Stimulated activated CD4-positive, alpha-beta T cell treated with anti-CD3 and anti-CD28 coated beads, Interleukin-15, amount 100 ng/mL, for 48 hours (primary cell): ENCODE measurements at places on chromosomes 1 and 21.

DNA sequence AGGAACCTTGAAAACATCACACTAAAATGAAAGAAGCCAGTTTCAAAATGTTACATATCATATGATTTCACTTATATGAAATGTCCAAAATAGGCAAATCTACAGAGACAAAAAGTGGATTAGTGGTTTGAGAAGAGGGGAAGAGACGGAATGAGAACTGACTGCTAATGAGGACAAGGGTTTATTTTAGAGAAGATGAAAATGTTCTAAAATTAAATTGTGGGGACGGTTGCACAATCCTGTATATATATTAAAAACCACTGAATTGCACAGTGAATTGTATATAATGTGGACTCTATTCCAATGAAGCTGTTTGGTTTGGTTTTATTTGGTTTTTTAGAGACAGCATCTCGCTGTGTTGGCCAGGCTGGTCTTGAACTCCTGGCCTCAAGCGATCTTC is 35.6 kb downstream of the PRPF38A start:
- no peak for DNase-seq

GRCh38 chr1:160169553-160170399 is 18.4 kb downstream of the ATP1A4 start:
- DNase-seq: peak; percentile 23

- no peak for DNase-seq
Observed at GRCh38 chr1:7110321-7110720, 325.1 kb downstream of the CAMTA1 start.

DNA sequence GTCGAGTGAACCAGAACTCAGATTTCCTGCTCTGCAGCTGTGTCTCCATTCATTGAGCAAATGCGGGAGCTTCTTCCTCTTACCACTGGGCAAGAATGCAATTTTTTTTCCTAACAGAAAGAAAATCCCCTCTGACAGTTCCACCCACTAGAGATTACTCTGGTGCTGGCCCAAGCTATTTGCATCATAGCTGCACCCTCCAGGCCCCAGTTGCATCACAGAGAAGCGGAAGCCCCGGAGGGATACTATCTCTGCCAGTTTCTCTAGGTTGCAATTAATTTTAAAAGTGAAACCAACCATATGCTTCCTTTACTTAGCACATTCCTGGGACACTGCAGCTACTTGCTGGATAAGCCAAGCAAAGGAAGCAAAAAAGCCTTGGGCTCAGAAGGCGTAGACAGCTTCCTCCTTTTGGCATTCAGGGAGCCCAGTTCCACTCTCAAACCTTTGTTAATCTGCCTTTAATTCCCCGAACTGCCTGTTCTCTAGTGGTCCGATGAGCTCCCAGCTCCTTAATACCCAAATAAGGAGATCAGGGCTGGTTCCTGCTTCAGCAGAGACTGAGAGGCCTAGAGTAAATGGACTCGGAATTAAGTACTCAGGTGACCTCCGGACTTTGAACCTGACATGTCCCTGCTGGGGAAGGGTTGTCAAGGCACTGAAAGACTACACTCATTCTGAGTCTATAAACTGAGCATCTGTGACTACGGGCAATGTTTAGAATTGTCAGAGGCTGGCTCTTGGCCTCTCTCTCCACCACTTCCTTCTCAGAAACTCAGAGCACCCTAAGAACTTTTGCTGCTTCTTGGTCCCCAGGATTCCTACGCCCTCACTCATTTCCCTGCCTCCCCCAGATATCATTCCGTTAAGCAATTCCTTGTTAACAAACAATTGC is 72.5 kb upstream of the TNFSF18 start:
- no peak for DNase-seq

GRCh38 chr21:32800056-32800455 is 28.5 kb upstream of the PAXBP1 start:
- DNase-seq: no peak

DNA sequence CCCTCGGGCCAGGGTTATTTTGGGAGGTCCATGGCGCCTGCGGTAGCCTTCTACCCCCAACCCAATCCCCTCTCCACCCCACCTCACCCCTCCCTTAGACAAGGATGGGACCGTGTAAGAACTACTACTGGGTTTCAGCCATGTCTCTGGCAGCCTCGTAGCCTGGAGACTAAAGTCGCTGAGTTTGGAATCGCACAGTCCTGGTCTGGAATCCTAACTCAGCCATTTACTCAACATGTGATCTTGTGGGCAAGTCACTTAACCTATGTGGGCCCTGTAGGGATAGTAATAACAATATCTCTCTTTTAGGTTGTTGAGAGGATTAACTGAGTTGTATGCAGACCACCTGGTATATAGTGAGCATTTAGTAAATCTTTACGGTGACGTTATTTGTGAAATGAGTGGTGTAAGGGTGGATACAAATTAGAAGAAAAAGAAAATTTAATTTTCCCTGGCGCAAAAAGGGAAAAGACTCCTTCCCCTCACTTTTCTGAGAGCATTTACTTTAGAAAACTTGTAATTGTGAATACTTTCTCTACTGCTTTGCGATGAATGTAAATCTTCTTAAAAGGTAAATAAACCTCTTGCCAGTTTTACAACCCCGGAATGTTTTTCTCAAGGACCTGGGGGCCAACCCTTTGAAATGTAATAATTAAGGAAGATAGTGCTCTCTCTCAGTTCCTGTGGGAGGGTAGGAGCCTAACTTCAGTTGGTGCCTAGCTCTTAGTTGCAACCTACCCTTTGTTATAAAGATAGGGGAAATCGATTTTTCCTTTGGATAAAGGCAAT is 615 bp upstream of the MRPS15 start:
- DNase-seq: no peak

DNA sequence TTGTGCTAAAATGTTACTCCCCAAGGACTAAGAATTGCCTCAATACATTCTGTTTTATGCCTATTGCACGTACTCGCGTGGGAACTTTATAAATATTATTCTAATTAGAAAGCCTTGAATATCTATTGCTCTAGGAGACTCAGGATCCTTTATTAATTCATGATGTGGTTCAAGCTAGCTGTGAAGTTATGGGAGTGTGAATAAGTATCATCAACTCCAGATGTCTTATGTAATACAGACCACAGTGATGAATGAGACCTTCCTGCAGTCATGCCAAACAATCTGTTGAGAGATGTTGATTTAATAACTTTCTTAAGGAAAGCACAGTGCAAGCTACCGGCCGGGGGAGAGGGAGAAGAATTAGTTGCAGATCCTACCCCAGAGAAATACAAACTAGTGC is 519.2 kb upstream of the ZP4 start:
- DNase-seq: no peak

DNA sequence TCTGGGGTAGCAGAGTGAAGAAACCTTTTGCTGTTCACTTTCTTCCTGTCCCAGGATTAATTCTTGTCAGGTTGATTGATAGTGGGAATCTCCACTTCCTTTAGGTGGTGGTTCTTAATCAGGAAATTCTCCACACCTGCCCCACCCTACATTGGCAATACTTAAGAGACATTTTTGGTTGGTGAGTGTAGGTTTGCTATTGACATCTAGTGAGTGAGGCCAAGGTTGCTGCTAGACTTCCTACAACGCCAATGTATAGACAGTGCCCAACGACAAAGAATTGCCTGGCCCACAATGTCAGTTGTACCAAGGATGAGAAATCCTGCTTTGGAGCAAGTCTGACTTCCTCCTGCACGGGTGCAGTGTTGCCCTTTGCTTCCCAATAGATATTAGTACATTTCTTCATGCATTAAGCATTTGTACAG is 38.5 kb downstream of the MAP3K7CL start:
- DNase-seq: no peak

GRCh38 chr1:157369808-157370521 is 182.3 kb downstream of the FCRL5 start:
- DNase-seq: no peak

- DNase-seq: no peak
Observed at GRCh38 chr1:216919060-216919970, 196.1 kb upstream of the ESRRG start.

DNA sequence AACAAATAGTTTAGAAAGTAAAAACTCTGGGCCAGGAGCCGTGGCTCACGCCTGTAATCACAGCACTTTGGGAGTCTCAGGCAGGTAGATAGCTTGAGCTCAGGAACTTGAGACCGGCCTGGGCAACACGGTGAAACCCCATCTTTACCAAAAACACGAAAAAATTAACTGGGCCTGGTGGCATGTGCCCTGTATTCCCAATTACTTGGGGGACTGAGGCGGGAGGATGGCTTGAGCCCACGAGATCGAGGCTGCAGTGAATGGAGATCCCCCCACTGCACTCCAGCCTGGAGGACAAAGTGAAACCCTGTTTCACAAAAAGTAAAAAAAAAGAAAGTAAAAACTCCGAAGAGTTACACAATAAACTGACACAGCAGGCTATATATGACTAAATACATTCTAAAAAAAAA is 10.6 kb downstream of the CEP170 start:
- no peak for DNase-seq

DNA sequence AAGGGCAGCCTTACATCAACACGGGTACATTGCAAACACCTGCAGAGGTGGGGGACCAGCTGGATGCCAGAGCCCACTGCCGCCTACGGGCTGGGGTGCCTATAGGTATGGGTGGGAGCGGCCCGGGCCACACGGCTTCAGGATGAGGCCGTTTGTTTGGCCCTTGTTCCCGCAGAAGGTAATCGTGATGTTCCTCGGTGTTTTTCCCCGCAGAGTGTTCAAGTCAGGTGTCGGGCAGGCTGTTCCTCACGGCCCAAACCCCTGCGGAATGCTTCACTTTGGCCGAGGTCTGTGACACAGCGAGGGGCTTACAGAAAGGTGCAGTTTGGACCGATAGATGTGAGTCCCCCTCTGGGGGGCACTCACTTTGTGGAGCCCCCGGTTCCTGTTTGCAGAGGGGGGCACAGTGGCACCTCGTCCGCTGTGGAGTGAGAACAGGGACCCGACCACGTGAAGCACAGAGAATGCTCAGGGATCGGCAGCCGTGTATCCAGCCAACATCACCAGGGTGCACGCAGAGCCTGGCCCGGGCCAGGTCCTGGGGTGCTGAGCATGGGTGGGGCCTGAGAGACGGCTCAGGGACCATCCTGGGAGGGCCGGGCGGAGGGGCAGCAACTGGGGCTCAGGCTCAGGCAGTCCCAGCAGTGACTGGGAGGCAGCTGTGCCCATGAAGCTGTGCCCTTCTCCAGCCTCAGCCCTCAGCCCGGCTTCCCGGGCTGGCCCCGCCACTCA is 453 bp upstream of the TTLL10 start:
- DNase-seq: no peak

DNA sequence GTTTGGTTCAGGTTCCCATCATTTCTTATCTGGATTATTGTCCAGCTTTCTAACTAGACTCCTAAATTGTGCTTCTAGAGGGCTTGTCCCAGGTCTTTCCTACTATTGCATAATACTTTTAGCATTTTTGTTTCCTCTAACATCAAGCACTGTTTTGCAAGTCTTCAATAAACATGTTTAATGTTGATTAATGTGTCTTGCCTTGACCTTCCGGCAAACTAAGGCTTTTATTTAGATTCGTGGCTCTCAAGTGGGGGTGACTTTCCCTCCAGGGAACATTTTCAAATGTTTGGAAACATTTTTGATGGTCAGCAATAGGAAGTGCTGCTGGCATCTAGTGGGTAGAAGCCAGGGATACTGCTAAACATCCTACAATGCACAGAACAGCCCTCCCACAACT is 90.7 kb downstream of the RPE65 start:
- DNase-seq: no peak

GRCh38 chr1:29646161-29646775 is 409.9 kb downstream of the PTPRU start:
- no peak for DNase-seq

DNA sequence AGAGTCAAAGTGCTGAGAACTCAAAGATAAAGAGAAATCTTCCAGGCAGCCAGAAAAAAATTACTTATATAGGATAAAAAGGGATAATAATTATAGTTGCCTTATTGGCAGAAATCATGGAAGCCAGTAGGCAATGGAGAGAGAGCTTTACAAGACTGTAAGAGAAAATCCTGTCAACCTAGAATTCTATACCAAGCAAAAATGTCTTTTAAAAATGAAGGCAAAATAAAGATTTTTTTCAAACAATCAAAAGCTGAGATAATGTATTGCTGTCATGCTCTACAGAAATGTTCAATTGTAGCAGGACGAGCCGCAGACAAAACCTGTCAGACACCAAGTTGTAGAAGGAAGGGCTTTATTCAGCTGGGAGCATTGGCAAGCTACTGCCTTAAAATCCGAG is 26.8 kb upstream of the RAB4A start:
- no peak for DNase-seq

- DNase-seq: no peak
Observed at GRCh38 chr1:84000196-84000885, 1.4 kb upstream of the TTLL7 start.

GRCh38 chr1:192568063-192568462 is 7.5 kb upstream of the RGS1 start:
- no peak for DNase-seq

GRCh38 chr1:16077406-16078245 is 4.2 kb upstream of the FAM131C start:
- no peak for DNase-seq

DNA sequence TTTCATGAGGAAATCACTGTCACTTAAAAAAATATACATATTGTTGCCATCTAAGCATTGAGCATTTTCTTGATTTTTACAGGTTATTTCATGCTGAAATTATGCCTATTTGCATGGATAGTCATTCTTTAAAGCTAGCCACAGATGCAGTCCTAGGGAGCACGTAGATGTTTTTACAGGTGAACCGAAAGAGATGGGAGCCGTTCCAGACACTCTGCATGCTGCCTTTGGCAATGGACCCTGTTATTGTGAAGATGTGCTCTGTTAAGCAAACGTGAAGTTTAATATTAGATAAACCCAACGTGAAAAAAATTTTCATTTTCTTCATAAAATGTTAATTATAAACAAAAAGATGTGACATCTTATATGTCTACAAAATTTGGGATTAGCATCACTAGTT is 7.1 kb downstream of the PROX1 start:
- DNase-seq: no peak

DNA sequence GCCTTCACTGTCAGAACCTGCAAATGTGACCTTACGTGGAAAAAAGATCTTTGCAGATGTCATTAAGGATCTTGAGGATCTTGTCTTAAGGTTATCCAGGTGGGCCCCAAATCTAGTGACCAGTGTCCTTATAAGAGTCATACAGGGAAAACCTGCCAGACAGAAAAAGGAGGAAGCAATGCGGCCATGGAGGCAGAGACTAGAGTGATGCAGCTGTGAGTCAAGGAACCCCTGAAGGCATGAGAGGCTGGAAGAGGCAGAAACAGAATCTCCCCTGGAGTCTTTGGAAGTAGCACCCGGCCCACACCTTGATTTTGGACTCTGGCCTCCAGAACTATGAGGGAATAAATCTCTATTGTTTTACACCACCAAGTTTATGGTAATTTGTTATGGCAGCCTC is 36.5 kb upstream of the DNASE2B start:
- DNase-seq: no peak

DNA sequence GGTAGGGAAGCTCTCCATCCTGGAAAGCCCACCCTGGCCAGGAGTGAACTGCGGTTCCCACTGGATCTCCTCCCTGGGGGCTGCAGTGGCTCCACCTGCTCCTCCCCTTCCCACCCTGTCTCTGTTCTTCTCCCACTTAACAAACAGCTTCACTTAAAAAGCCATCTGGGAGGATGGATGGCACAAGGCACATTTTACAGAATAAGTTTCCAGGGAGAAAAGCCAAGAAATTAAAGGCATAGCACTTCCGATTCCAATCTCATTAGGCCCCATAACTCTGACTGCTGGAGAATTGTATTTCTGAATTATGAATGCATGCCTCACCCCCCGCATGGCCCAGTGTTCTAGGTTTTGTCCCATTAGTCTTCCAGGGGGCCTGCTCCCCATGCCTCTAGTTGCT is 718.3 kb downstream of the PTPRU start:
- no peak for DNase-seq
